ENCODE measurements at places on chromosomes 7 and 10. TPM values are rescaled to one million over a fixed set of nuclear protein-coding genes. Genes with fewer than 3 reads are reported as not detected.
A peak's percentile ranks its signal among the peaks of the same experiment; 100 is the strongest.

Gene INSYN2A
- total RNA-seq, result 0.53 TPM

DNA sequence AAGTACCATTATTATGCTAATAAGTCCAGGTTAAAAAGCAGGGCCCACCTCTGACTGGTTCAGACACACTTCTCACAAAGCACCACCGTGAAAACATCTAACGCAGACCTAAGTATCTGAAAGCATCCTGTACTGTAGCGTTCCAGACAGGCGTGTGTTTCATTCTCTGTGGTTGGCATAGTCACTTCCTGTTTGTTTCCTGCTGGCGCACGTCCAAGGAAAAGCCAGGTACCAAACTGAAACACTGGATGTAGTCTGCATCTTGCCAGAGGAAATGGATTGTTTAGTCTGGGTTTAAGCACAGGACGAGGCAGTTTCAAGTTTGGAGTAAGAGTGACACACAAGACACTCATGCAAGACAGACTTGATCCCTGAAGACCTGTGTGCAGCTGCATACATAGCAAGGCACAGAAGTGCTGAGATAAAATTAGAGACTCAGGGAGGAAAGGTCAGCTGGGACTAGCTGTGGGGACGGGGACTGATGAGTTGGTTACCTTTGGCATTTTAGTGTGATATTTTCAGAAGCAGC lies 23.3 kb downstream of the BPGM start:
- DNase-seq, result peak; percentile 98

- no peak for DNase-seq
Measured at GRCh38 chr7:134995239-134996096, 9.2 kb downstream of the AGBL3 start.

Gene SLC29A3
- 3.1 TPM for total RNA-seq

GRCh38 chr7:16098058-16098457 lies 323.3 kb downstream of the CRPPA start:
- peak; percentile 58 for DNase-seq

- DNase-seq, result no peak
Measured at GRCh38 chr10:30047924-30048531, 11.4 kb downstream of the JCAD start.

DNA sequence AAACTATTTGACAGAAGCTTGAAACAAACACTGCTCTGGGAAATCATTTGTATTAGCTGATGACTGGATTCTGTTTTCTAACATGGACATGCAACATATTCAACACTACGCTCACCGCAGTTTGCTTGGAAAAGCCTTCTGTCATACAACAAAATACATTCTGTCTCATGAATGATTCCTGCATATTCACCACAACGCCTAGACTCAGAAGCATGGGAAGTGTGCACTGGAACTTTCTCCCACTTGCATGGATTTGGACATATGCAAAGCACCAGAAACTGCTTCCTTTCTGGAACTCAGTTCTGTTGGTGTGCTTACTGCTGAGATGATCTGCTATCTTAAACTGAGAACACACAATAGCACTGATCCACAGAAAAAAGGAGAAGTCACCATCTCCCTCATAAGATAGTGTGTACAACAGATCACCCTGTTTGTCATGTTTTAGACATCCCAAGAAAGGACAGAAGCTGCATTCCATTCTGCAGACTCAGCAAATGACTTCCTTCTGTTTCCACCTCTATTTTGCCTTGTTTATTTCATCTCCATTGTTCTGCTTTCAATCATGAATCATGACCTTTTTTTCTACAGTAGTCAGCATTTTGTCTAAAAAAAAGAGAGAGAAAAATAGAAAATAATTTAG lies 115.8 kb downstream of the HTR7 start:
- DNase-seq, result no peak

All from glomerular endothelial cell (primary cell).